ENCODE measurements at places on chromosomes 11 and 22.

GRCh38 chr11:68006606-68007166 lies 2.8 kb upstream of the UNC93B1 start:
- DNase-seq = no peak

GRCh38 chr22:43994416-43994815 lies 29.7 kb upstream of the PARVB start:
- no peak for DNase-seq

- no peak for DNase-seq
Observed at GRCh38 chr11:79963856-79964645, 523.2 kb upstream of the TENM4 start.

DNA sequence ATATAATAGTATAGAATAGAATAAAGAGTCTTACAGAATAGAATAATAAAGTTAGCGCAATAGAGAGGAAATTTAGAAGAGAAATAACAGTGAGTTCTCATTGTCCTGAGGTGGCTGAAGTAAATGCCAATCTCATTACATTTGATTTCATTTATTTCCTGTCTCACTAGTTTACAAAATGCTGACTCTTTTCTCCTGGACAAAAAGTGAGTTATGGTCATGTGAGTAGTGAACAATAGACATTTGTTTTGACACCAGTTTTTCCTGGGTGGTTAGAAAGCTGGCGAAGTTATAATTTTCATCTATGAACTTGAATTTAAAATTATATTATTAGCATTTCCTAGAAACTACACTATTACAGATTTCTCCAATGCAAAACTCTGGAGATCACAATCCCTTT lies 143.7 kb downstream of the TYR start:
- DNase-seq = no peak

- DNase-seq = no peak
Observed at GRCh38 chr11:28343304-28344233, 235.4 kb downstream of the METTL15 start.
